ENCODE measurements at places on chromosomes 16 and 17. TPM values are rescaled to one million over a fixed set of nuclear protein-coding genes. Genes with fewer than 3 reads are reported as not detected.

Gene SDK2
- total RNA-seq = 3.7 TPM

Gene MYL11
- total RNA-seq = not detected

Gene CDR2L
- 0.32 TPM for total RNA-seq

Gene CES5A
- not detected for total RNA-seq

Gene EME1
- 40.8 TPM for total RNA-seq

Gene RAB37
- total RNA-seq = 36.7 TPM

DNA sequence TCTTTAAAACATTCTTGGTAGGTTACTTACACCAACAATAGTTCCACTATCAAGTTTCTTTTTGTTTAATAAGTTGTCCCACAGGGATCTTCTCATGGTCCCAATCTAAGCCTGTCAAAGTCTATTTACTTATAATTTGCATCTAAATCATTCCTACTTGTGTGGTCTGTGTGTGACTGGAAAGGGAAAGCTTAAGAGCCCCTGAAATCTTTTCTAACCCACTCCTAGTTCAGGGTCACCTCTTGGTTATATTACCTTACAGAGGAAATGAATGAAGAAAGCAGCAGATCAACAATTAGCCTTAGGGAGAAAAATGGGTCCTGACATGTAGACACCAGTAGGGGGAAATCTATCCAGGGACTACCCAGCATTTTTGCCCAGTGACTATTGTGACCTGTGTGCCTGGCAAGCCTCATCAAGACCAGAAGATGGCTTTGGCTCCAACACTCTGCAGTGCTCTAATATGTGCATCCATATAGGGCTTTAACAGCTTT lies 110.4 kb upstream of the HAS3 start:
- DNase-seq = no peak

- DNase-seq = no peak
Measured at GRCh38 chr17:76659928-76660655, 16.5 kb upstream of the ST6GALNAC1 start.

DNA sequence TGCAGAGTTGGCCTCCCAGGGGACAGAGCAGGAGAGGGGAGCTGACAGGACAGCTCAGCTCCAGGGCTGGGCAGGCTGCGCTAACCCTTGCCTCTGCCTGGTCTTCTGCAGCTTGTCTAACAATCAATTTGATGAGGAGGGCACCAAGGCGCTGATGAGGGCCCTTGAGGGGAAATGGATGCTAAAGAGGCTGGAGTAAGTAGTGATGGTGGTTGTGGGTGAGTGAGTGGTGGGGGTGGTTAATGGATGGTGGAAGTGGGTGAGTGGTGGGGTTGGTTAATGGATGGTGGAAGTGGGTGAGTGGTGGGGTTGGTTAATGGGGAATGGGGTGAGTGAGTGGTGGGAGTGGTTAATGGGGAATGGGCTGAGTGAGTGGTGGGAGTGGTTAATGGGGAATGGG lies 22.0 kb upstream of the CPNE2 start:
- no peak for DNase-seq

DNA sequence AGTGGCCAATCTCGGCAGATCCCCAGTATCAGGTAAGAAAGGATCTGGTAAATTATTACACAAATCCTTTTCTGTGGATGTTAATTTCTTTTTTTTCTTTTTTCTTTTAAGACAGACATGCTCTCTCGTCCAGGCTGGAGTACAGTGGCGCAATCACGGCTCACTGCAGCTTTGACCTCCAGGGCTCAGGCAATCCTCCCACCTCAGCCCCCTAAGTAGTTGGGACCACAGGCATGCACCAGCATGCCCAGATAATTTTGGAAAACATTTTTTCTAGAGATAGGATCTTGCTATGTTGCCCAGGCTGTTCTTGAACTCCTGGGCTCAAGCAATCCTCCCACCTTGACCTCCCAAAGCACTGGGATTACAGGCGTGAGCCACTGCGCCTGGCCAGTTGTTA lies 54.0 kb downstream of the GAS7 start:
- DNase-seq = no peak

- no peak for DNase-seq
Measured at GRCh38 chr16:81448154-81449131, 3.8 kb downstream of the CMIP start.

DNA sequence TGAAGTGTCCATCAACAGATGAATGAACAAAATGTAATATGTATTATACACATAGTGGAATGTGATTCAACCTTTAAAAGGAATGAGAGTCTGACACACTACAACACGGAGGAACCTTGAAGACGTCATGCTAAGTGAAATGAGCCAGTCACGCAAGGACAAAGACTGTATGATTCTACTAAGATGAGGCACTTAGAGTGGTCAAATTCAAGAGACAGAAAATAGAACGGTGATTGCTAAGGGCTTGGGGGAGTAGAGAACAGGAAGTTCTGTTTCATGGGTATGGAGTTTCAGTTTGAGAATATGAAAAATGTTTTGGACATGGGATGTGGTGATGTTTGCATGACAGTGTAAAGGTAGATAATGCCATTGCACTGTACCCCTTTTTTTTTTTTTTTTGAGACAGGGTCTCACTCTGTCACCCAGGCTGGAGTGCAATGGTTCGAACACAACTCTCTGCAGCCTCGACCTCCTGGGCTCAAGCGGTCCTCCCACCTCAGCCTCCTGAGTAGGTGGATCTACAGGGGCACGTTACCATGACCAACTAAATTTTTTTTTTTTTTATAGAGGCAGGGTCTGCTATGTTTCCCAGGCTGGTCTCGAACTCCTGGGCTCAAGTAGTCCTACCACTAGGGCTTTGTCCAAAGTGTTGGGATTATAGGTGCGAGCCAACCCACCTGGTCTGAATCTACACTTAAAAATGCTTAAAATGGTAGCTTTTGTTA lies 2.9 kb upstream of the CCDC102A start:
- peak; percentile 72 for DNase-seq

DNA sequence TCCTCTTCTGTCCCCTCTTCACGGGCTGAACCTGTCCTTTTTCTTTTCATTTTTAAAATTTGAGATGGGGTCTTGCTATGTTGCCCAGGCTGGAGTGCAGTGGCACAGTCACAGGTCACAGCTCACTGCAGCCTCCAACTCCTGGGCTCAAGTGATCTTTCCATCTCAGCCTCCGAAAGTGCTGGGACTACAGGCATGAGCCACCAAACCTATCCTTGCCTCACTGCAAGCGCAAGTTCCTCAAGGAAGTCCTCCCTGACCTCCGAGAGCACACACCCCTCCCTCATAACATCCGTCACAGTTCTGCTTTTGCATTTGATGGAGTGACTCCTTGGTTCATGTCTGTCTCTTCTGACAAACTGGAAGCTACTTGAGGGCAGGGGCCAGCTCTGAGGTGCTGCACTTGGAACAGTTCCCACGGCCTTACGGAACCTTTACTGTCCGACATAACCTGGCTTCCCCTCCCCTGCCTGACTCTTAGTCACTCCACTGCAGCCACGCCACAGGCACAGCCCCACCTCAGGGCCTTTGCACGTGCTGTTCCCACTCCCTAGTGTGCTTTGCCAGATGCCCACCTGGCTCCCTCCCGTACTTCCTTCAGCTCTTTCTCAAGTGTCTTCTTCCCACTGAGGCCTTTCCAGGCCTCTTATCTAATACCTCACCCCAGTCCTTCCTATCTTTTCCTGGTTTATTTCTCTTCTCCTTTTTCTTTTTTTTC lies 4.4 kb downstream of the TBX6 start:
- DNase-seq = no peak

DNA sequence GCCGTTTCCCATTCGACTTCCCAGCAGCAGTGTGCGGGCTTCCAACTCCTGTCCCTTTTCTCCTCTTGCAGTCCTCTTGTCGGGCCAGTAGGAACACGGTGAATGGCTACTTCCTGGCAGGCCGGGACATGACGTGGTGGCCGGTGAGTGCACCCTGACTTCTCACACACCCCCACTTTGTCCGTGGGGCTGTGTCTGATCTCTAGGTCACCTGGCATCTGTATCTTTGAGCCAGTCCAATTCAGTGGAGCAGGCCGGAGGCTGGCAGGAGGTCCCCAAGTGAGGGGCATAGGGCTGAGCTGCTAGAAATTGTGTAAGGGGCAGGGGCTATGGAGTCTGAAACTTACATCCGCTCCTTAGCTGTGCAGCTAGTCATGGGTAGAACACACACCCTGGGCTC lies 6.6 kb downstream of the SLC5A10 start:
- no peak for DNase-seq

- no peak for DNase-seq
Measured at GRCh38 chr16:85675251-85675874, 13.4 kb downstream of the GINS2 start.

DNA sequence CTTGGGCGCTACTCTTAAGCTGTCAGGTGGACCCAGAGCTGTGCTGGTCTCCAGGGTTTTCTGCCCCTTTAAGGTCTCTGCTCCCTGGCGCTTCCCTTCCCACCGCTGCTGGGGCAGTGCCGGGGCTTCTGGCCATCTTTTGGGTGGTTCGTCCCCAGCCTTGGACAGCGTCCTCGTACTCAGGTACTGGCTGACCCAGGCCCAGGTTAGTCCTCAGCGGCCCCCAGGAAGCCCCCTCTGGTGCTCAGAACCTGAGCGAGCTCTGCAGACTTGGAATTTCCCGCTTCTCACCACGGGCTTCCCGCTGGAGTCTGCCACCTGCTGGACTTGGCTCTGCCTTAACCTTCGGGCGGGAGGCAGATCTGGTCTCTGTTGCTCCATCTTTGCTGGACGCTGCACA lies 94.1 kb upstream of the ZNF750 start:
- DNase-seq = no peak

DNA sequence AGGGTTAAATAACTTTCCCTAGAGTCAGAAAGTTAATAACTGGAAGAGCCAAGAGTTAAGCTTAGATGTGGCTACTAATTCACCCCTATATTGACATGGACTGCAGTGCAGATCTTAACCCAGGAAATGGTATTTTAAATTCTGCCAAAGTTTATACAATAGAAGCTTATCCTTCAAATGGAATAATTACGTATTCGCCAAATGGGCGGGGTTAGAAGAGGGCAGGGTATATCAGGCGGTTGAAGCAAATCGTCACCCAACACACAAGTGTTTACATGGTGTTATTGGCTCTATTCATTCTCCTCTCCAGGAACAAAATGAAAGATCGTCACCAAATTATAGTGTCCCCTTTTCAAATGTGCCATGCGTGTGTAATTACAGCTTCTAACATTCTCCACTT lies 182.7 kb downstream of the PRKCB start:
- no peak for DNase-seq

- peak; percentile 49 for DNase-seq
Measured at GRCh38 chr17:66255112-66255511, 25.9 kb upstream of the APOH start.

DNA sequence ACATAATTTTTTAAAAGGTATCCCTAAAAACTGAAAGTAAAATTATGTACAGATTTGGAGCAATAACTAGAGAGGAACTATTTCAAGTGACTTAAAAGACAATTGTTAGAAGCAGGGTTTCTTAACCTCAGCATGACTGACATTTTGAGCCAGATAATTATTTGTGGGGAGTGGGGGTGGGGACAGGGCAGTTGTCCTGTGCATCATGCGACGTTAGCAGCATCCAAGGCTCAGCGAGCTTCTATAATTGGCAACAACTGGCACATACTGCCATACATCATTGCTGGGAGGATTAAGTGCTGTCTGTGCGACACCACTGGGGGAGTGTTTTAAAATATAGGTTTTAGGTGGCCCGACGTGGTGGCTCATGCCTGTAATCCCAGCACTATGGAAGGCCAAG lies 27.1 kb downstream of the GABARAPL2 start:
- DNase-seq = no peak

GRCh38 chr17:31095236-31096105 lies 694 bp downstream of the NF1 start:
- DNase-seq = peak; percentile 50

GRCh38 chr17:34358631-34359030 lies 2.4 kb downstream of the CCL13 start:
- no peak for DNase-seq

DNA sequence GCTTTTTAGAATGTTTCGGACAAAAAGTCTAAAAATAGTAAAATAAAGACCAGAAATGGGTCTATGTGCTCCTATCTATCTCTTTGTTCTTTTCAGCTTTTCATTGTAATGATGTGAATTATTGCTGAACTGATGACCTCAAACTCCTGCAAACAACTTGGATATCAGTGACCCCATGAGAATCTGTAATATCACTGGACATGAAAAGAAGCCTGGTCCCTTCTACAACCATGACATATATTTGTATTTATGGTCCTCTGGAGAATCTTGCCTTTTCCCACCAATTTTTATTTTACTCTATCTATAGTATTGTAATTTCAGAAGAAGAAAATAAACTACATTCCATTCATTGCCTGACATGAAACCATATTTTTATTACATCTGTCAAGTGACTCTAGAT lies 740.7 kb upstream of the CA10 start:
- no peak for DNase-seq

DNA sequence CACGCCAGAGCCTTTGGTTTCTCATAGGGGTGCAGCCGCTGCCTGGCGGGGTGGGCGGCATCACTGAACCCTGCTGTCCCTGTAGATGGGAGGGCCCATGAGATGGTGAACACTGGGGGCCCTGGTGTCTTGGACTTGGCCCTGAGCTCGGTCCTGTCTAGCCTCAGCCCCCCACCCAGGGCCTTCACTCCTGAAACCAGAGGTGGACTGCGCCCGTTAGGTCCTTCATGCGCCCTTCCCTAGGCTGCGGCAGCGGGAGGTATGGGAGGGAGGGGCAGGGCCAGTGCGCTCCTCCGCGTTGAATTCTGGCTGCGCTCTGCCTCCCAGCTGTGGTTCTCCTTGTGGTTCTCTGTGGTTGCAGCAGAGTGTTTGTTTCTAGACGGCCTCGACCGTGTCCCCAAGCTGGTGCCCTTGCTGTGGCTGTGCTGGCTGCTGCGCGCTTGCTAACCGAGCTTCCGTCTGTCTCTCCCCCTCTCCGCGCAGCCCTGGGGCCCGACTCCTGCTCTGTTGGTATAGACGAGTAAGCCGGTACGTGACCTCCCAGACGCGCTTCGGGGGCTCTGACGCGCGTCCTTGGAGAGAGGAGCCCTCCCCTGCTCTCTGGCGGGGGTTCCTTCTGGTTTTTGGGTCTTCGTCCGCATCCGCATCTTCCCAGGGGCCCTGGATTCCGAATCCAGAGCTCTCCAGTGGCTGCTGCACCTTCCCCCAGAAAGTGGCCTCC lies 7.4 kb upstream of the NUDT16L1 start:
- no peak for DNase-seq

GRCh38 chr17:74467221-74467951 lies 952 bp downstream of the CD300A start:
- no peak for DNase-seq

- no peak for DNase-seq
Measured at GRCh38 chr17:382644-383533, 30.3 kb upstream of the RPH3AL start.

- DNase-seq = peak; percentile 72
Measured at GRCh38 chr17:27630607-27631410, at the start of gene LGALS9. LGALS9 (plus strand) TSS chr17:27631188; CDS start chr17:27631266, 78 bp downstream.

- no peak for DNase-seq
Measured at GRCh38 chr17:17137731-17138585, 68.2 kb downstream of the PLD6 start.

Data from activated CD8-positive, alpha-beta memory T cell treated with anti-CD3 and anti-CD28 coated beads, Interleukin-2, amount 10 ng/mL, durations not matched to agents 7 days and 5 days (primary cell).